ENCODE measurements at places on chromosomes 1 and 21.

GRCh38 chr1:211606914-211607753 is 28.2 kb upstream of the SLC30A1 start:
- DNase-seq = no peak

GRCh38 chr1:145845144-145845513 is 301 bp upstream of the NUDT17 start:
- no peak for DNase-seq

DNA sequence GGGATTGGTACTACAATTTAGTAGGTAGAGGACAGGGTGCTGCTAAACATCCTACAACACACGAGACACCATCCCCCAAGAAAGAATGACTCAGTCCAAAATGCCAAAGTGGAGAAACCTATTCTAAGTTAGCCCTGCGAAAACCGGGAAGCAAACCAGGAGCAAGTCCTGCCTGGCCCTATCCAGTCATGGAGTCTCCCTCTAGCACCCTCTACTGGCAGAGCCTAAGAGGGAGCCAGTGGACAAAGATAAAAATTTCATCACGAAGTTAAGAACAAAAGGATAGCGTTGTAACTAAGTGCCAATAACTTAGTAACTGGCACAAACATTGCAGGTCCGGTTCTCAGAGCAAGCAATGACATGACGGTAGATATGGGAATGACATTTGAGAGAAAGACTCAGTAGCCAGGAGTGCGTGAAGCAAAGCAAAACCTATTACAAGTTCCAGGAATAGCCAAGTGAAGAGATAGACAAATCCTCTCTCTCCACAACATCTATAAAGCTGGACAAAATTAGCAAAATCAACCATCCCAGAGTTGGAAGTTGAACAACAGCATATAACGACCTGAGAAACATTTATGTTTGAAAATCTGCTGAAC is 383.5 kb downstream of the OMA1 start:
- DNase-seq = no peak

GRCh38 chr1:61215676-61216289 is 133.4 kb downstream of the NFIA start:
- DNase-seq = no peak

GRCh38 chr1:51019811-51020210 is 49.8 kb downstream of the CDKN2C start:
- DNase-seq = no peak

- no peak for DNase-seq
Measured at GRCh38 chr21:30337276-30337744, at the start of gene KRTAP27-1. Gene KRTAP27-1, minus strand, starts transcription at chr21:30337694. Its CDS starts 26 bp downstream, at chr21:30337668.

- no peak for DNase-seq
Measured at GRCh38 chr1:48870596-48870995, 93.9 kb upstream of the BEND5 start.

GRCh38 chr1:161013131-161013487 is 7.8 kb downstream of the F11R start:
- DNase-seq = no peak

GRCh38 chr1:83619170-83619896 is 379.6 kb downstream of the TTLL7 start:
- DNase-seq = no peak

DNA sequence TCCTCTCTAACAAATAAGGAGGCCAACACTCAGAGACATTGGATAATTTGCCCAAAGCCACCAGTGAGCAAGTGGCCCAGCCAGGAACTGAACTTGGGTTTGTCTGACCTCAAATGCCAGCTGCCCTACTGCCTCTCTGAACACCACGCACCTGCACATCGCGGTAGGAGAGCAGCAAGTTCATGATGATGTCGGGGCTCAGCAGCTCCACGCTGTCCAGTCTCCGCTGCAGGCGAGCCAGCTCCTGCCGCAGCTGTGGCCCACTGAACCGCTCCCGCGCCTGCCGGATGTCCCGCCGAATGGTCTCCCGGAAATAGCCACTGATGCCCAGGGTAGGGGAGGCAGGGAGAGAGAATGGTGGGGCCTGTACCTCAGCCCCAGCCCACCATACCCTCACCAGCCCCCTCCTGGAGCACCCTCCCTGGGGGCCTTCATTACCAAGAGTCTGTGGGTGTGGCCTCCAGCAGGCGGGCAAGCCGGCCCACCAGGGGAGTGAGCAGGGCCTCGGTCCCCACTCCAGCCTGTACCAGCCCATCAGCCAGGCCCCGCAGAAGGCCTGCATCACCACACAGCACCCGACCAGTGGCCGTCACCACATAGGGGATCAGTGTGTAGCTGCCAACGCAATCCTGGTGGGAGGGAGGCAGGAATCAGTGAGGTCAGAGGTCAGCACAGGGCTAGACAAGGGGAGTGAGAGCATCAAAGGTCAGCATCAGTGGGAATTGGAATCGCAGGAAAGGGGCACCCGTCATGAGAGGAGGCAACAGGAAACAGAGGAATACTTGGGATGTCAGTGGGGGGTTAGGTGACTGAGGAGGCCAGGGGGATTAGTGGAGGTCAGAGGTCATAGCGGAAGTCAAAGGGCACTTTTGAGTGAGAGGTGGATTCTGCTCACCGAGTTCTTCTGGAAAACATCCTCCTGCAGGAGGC is 2.7 kb downstream of the MAP3K6 start:
- DNase-seq = no peak

Measured in stimulated activated CD8-positive, alpha-beta memory T cell treated with anti-CD3 and anti-CD28 coated beads, Interleukin-4, amount 100 ng/mL, for 4 hours (primary cell).